ENCODE measurements at places on chromosomes 11 and 22.

GRCh38 chr22:45880091-45880715, 96.8 kb downstream of the WNT7B start:
- no peak for ATAC-seq

- no peak for ATAC-seq
Observed at GRCh38 chr11:121757480-121758125, 304.8 kb upstream of the SORL1-AS1 start.

- ATAC-seq = no peak
Observed at GRCh38 chr22:46148816-46149511, 1.4 kb upstream of the PPARA start.

DNA sequence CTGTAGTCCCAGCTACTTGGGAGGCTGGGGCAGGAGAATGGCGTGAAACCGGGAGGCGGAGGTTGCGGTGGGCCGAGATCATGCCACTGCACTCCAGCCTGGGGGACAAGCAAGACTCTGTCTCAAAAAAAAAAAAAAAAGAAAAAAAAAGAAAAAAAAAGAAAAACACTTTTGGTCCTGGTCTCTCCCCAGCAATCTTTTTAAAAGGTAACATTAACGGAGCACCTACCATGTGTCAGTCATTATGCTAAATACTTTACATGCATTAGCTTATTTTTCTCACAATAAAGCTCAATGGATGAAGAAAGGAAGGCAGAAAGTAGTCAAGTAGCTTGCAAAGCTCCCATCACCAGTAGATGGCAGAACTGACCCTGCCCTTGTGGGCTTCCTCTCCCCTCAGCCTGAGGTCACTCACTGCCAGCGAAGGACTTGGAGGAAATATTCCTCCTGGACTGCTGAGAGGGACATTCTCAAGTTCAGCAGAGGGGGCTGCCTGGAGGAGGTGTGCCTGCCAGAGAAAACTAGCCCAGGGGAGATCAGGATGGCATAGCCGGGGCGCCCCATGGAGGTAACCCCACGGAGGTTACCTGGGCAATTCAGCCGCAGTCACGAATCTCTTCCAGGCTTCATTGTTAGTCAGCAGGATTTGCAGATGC, 15.5 kb downstream of the APOL3 start:
- ATAC-seq = peak; percentile 83

DNA sequence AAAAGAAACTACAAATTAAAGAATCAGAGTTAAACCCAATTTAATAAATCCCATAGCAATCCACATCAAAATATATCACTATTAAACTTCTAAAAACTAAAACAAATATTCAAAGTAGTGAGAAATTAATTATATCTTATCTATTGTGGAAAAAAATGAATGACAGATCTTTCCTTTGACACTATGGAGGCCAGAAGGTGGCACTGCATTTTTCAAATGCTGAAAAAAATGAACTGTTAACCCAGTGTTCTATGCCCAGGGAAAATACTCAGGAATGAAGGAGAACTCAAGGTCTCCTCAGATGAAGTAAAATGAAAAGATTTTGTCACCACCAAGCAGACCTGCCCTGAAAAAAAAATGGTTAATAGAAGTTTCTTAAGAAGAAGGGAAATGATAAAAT, 27.7 kb downstream of the TYR start:
- ATAC-seq = no peak

- no peak for ATAC-seq
Observed at GRCh38 chr11:12441231-12441861, 64.0 kb downstream of the PARVA start.

- peak; percentile 34 for ATAC-seq
Observed at GRCh38 chr11:118437208-118438125, 1.2 kb downstream of the KMT2A start.

- no peak for ATAC-seq
Observed at GRCh38 chr22:37179622-37180420, 8.2 kb downstream of the C1QTNF6 start.

- no peak for ATAC-seq
Observed at GRCh38 chr11:128644576-128644975, 49.3 kb upstream of the FLI1 start.

GRCh38 chr11:65814131-65814985, 19.4 kb upstream of the SNX32 start:
- no peak for ATAC-seq

GRCh38 chr11:26244207-26244606, 87.7 kb upstream of the ANO3 start:
- no peak for ATAC-seq

DNA sequence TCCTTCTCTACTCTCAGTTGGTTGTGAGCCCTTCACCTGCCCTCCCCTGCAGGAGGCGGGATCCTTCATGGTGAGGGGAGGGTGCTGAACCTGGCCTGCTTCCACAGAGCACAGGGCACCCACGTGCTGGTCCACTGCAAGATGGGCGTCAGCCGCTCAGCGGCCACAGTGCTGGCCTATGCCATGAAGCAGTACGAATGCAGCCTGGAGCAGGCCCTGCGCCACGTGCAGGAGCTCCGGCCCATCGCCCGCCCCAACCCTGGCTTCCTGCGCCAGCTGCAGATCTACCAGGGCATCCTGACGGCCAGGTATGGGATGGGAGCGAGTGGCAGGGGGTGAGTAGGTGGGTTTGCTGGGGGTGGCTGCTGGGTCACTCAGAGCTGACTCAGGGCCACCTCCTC, 6.3 kb downstream of the SSH3 start:
- no peak for ATAC-seq

DNA sequence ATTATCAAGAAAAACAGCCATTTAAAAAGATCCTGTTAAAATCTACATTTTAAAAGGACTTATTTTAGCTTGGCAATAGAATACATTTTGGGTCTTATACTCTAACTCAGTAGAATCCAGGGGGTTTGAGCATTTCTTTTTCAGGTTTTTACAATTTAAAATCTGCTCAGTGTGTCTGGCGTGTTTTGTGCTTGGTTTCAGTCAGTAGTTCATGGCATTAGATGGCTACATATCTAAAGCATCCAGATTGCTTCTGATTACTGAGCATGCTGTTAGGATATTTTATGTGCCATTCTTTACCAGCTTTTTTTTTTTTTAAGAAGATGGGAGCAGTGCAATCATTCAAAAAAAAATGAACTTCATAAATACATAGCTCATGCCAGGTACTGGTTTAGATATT, 566.1 kb upstream of the LARGE1 start:
- no peak for ATAC-seq

GRCh38 chr22:45512363-45512762, 9.7 kb downstream of the FBLN1 start:
- no peak for ATAC-seq

DNA sequence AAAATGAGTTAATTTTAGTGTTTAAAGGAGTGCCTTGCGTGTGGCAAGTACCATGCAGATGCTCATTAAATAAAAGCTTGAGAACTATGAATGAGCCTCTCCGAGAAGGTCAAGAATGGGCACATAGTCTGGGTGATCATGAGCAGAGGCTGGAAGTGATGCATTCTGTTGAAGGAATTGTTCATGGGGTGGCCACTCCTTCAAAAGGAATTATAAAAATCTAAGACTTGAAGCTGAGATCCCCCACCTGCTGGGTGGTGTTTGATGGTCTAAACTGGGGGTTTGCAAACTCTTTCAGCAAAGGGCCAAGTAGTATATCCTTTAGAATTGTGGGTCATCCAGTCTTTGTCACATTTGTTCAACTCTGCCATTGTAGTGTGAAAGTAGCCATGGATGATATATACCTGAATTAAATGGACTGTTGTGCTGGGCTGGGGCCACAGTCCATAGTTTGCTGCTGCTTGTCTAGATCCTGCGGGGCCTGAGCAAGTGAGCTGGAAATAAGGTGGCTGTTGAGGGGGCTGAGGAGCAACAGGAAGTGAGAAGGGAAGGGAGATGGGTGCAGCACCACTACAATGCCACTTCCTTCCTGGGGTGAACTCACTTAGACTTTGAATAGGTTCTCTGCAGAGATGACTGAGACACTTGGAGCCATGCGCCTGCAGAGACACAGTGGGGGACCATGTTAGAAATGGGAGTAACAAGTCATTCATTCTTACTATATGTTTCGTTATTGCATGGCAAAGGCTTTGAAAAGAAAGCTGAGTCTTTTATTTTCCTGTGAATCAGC, 179.0 kb downstream of the SNX19 start:
- no peak for ATAC-seq

- no peak for ATAC-seq
Observed at GRCh38 chr11:44532809-44533208, 32.7 kb upstream of the CD82 start.

- ATAC-seq = no peak
Observed at GRCh38 chr22:26486394-26486793, 2.7 kb downstream of the SRRD start.

DNA sequence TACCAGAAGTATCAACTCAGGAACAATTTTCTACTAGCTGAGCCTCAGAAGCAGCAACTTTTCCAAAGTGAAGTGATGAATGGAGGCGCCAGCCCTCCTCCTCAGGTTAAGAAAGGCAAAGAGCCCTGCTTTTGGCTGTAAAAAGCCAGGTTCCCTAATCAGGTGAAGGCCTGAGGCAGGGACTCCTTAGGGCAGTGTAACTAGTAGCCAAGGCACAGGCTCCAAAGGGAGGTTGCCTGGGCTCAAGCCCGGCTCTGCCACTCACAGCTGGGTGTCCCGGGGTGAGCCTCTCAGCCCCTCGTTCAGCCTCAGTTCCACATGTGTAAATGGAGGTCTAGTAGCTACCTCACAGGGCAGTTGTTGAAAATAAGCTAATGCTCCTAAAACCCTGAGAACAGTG, 19.5 kb downstream of the TSKU start:
- ATAC-seq = no peak

DNA sequence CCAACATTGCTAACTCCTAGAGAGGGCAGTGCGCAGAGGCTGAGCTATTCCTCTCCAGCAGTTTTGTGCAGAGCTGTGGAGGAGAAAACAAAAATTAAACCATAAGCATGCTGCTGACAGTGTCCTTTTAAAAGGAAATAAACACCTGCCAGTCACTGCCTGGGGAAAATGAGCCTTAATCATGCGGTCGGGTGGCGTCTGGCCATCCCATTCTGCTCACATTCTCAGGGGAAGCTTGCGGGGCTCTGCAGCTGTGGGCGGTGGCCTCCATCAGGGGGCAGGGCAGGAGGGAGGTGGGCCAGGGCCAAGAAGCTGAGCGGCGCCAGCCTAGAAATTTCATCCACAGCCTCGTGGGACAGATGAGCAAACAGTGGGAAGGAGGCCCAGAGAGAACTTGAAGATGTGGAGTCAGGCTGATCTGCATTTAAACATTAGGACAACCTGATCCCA, 71.0 kb upstream of the TP53I11 start:
- peak; percentile 85 for ATAC-seq

- ATAC-seq = no peak
Observed at GRCh38 chr11:6653656-6654055, 2.0 kb downstream of the DCHS1 start.

DNA sequence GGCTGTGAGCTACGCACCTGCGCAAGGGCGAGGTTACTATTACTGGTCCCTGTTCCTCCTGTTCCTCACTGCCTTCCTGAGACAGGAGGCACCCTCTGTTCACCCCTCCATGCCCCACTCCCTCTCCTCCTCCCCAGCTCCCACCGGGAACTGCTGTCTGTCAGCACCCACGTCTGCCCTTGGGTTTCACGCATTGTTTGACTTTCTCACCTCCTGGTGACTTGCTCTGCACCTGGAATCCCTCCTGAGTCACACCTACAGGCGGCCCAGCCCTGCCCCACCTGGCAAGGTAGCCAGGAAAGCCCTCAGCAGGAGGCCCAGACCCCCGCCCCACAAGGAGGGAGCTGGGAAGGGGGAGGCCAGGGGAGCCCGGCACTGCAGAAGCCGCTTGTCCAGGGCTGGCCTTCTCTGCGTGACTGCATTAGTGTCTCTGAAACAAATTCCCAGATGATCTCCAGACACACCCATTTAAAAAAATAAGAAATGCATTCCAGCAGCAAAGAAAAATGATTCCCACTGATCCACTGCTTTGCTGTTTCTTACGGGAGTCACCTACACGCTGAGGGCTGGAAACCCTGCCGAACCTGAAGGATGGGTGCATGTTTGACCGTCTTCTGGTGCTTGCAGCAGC, 86.4 kb downstream of the CELSR1 start:
- ATAC-seq = peak; percentile 61

- no peak for ATAC-seq
Observed at GRCh38 chr11:78419327-78419726, 1.7 kb upstream of the GAB2 start.

GRCh38 chr22:19714312-19715187, at the start of gene SEPTIN5:
Gene SEPTIN5, plus strand, starts transcription at chr22:19714503. Its CDS starts 86 bp downstream, at chr22:19714589.
- peak; percentile 4 for ATAC-seq

DNA sequence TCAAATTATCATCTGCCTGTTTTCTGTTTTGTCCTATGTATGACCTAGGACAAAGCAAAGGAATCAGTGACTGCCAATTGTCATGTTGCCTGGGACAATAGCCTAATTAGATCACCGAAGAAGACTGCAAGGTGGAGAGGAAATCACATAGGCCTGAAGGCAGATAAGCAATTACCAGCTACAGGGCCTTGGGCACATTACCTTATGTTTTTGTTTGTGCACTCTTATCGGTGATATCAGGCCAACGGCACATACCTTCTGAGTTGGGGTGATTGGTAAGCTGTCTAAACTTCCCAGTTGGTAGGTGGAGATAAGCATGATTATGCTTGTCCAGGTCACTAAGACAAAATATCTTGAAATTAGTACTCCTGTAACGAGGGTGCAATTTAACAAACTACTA, 58.1 kb upstream of the FAM181B start:
- ATAC-seq = no peak

GRCh38 chr11:1410366-1411291, 20.9 kb downstream of the BRSK2 start:
- ATAC-seq = no peak

- no peak for ATAC-seq
Observed at GRCh38 chr11:122031813-122032212, 84.2 kb downstream of the BLID start.

DNA sequence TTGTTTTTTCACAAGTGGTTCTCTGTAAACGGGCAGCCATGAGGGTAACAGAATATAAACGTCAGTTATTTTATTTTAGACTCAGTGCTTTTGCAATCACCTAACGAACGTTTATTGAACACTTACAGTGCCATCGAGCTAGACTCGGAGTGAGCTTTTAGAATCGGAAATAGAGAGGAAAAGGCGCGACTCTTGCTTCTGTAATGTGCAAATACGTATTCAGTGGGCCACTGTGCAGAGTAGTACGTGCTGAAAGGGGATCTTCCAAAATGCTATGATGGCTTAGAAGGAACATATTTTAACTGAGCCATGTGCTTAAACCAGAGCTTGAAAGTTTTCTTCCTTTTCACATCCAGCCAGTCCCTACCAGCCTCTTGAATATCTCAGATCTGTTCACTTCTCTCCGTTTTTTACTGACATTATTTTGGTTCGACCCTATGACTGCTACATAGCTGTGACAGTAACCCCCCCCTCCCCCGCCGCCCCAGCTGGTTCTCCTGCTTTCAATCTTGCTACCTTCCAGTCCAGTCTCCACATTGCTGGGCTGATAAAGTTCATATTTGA, 468 bp downstream of the DDIAS start:
- no peak for ATAC-seq

GRCh38 chr11:94656968-94657367, 89.8 kb downstream of the PIWIL4 start:
- ATAC-seq = no peak

DNA sequence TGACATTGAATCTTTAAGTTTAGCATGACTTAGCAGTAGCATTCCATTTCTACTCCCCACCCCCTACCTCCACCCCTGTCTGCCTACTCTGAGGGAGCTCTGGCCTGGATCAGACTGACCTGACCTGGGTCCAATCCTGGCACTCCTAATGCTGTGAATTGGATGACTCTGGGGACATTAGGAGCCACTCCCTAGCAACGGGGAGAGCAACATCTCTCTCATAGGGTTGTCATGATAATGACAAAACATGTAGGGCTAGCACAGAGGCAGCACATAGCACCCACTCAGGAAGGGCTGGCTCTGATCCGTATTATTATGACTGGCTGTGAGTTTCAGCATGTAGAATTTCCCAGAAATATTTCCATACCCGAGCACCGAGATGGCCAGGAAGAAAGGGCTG, 40.5 kb downstream of the CABIN1 start:
- ATAC-seq = no peak

Data from motor neuron (in vitro differentiated cells).